ENCODE measurements at places on chromosomes 2 and 18.

- no peak for DNase-seq
Observed at GRCh38 chr2:105526000-105526925, 127.4 kb upstream of the FHL2 start.

DNA sequence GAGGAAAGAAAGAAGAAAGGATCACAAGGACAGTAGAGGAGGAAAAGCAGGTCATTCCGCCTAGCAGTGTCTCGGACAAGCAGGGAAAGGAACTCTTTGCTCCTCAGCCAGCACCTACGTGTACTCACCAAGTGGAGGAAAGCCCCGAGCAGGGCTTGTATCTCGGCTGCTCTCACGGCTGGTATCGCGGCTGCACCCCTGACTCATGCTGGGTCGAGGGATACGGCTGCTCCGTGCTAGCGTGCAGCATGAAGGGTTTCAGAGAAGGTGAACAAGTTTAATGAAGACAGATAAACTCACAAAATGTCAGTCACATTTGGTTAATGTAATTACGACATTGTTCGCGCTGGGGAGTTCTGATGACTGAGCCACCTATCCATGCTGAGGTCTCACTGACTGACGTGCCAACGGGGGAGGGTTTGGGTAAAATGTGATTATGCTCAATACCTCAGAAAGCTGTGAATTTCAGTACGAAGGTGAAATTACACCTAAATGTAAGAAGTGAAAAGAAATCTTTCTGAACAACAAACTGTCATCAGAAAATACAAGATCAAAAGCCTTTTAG lies 112.1 kb upstream of the RNU4ATAC start:
- no peak for DNase-seq

- DNase-seq, result no peak
Observed at GRCh38 chr2:233369462-233369861, 15.2 kb downstream of the DGKD start.

DNA sequence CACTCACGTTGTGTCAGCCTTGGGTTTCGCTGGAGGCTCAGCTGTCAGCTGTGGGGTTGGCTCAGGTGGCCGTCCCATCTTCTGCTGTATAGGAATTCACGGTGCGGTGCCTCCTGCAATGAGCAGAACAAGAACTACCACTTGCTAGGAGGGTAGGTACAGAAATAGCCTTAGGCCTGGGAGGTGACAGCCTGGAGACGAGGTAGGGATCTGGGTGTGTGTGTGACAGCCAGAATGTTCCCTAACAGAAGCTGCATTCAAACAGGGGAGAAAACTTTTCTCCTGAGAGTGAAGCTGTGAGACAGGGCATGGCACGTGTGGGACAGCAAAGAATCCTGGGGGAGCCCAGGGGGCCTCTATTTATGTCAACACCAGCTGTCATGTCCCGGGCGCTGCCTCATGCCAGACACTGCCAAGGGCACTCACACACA lies 8.4 kb upstream of the MAL start:
- DNase-seq, result no peak

GRCh38 chr2:43331422-43331821 lies 105.0 kb upstream of the ZFP36L2 start:
- no peak for DNase-seq

- DNase-seq, result no peak
Observed at GRCh38 chr18:61216051-61216450, 117.2 kb upstream of the CDH20 start.

DNA sequence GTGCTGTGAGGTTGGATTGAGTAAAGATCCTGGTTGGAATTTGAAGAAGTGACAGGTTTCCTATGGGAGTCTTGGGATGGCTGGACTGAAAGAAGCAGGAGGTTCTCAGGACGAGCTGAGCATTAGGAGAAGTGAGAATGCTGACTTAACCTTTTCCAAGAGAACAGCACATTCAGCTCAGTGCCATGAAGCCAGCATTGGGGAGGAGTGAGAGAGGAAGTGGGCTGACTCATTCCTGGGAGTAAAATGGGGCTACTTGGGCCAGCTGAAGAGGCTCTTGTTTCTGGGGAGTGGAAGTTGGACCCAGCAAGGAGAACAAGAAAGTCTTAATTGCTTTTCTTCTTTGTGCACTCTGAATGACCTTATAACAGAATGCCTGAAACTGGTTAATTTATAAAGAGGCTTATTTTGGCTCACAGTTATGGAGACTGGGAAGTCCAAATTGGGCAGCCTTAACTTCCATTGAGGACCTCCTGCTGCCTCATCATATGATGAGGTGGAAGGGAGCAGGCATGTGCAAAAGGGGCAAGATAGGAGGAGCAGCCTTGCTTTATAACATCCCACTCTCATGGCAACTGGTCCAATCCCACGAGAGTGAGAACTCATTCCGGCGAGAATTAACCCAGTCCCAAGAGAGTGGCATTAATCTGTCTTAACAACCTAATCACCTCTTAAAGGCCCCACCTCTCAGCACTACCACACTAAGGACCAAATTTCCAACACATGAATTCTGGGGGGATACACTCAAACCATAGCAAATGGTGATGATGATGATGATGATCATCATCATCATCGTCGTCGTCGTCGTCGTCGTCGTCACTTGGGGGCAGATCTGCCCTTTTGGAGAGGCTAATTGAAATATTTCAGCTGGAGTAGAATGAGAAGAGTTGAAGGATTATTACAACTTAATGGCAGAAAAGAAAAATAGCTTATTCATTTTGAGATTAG lies 26.1 kb downstream of the DGUOK start:
- no peak for DNase-seq

- no peak for DNase-seq
Observed at GRCh38 chr2:86632672-86633071, 9.0 kb upstream of the RNF103 start.
